ENCODE measurements at places on chromosomes 1 and 21.
A peak's percentile ranks its signal among the peaks of the same experiment; 100 is the strongest.

DNA sequence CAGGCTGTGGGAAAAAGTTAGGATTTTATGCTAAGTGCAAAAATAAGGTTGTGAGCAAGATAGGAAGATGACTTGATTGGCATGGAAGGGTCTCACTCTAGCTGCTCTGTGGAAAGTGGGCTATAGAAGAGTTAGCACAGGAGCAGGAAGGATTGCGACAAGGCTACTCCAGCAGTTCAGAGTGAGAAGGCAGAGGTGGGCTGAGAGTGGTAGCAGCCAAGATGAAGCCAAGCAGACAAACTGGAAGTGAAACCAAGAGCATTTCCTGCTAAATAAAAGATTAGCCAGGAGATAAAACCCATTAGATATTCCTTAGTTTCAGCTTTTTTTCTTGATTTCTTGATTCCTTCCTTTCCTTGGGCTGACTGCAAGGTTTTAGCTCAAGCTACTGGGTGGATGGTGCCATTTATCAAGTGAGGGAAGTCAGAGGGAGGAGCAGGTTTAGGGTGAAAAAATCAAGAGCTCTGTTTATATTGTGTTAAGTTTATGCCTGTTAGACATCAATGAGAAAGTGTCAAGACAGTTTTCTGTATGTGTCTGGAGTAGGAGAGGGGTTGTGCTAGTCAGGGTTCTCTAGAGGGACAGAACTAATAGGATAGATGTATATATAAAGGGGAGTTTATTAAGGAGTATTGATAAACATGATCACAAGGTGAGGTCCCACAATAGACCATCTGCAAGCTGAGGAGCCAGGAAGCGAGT, 33.1 kb upstream of the ZNF644 start:
- peak; percentile 39 for DNase-seq

GRCh38 chr1:5904551-5904950, 87.7 kb downstream of the NPHP4 start:
- no peak for DNase-seq

GRCh38 chr1:37255136-37255795, 219.1 kb upstream of the ZC3H12A start:
- DNase-seq = peak; percentile 19

DNA sequence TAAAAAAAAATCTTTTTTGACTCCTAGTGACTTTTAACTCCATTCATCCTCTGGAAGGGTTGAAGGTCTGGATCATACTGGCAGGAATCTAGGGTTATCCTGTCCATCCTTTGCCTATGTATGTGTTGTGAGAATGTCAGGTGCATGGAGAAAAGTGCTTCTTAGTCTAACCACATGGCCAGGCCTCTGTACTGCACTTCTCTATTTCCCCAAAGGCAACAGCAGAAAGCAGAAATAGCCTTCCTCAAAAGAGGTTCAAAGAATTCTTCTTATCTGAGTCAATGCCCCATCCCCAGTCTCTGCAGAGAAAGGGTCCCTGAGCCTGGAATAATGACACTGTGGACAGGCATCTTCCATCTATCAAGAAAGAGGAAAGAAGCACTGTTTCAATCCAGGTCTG, 85.7 kb upstream of the CD34 start:
- DNase-seq = no peak

DNA sequence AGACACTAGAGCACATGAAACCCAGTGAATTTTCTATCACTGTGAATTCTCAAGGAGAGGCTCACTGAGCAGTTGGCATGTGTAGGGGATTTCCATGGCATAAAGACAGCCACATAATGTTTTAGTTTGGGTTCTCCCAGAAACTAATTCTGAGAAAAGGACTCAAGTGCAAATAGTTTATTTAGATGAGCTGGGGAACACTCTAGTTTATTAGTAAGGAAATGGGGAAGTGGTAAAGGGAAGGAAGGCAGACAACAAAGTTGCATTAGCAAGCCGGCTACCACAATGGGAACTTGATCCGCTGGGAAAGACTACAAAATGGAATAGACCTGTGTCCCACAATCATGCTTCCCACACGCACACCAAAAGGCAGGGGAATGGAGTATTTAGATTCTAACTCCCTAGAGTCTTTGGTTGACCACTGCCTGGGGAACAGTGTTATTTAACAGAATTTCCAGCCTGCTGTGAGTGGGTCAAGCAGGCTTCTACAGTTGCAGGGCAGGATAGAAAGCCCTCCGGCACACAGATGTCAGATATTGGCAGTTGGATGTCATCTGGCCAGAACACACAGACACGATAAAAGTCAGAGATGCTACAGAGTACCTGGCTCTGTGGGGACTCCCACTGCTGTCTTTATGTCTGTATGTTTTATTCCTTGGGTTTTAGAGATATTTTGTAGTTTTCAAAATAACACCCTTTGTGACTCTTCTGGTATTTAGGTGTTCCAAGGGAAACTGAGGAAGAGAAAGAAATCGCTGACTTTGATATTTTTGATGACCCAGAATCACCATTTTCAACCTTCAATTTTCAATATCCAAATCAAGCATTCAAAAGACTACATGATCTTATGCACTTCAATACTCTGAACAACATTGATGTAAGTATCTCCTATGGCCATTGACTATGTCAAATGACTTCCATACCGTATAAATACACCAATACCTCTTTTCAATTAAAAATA, 150.1 kb downstream of the PLA2G4A start:
- DNase-seq = no peak

DNA sequence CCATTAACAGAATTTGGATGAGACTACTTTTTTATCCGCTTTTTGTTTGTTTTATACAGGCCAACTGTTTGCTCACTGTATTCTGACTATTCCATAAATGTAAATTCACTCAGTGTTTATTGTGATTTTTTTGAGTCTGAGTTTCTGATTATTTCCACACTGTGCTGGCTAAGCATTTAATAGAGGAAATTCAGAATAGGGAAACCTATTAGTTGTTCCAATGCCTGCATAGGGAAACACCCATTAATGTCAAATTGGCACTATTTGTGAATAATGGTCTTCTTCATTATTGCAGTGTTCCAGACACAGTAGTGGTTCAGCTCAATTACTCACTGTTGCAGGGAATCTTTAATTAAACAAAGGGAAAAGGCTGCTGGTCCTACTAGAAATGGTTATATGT, 174.7 kb upstream of the SGIP1 start:
- DNase-seq = no peak

DNA sequence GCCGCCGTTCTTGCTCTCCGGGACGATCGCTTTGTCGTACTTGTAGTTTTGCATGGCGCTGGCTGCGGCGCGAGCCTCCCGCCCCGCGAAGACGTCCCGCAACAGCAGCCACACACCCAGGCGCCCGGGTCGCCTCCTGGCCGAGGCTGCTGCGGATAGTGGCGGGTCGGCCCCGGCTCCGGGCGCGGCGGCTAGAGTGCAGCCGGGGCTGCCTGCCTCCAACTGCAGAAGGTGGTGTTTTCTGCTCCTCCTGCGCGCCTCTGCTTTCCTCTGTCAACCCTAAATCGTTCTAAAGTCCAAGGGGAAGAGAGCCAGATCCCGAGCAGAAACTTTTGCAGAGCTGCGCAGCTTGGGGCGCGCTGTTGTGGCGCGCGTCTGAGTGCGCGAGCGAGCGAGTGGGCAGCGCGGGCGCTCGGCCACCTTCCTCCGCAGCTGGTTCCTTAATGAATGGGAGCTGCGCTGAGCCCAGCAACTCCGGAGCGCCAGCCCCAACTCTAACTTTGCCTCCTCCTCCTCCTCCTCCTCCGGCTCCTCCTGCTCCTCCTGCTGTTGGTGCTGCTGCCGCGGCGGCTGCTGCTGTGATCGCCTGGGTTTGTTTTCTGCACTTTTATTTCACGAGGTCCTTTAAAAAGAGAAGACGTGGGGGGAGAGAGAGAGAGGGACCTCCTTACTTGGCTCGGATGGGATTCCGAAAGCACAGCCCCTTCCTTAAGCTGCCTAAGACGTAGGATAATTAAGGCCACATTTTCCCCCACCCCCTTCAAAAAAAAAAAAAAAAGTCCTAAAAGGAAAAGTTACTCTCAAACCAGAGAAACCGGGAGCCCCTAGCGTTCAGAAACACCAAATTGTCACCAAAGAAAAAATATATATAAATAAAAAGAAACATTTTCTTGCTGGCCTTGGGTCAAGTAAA, at the start of gene PLPP3:
PLPP3 (minus strand) TSS at position 601 of the 913 bp plus-strand sequence; CDS start at position 54, 547 bp downstream.
- peak; percentile 62 for DNase-seq

DNA sequence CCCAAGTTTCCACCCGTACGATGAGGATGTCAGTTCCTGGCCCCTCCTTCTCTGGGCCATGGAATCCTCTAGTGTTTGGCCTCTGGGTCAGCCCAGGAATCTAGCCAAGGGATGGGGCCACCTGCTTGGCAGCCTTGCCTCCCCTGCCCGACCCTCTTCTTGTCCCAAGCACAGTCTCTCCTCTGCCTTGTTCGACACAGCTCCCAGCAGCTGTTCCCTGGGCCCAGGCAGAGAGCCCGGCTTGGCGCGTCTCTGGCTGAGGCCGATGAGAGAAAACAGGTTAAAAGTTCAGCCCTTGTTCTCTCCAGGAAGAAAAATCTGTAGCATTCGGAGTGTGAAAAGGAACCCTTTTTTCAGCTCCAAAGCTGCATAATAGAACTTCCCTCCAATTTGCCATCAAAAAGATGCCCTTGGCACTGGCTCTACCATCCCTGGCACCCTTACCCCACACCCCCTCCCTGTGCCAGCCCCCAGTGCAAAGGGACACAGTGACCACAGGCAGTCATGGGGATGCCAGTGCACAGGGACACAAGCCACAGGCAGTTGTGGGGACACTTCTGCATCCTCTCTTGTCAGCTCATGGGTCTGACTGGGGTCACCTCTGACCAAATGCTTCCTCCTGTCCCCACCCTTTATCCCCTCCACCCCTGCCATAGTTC, 68.4 kb downstream of the EPHB2 start:
- no peak for DNase-seq

- DNase-seq = no peak
These were observed 191.4 kb downstream of the PTPRU start for GRCh38 chr1:29427614-29428279.

- no peak for DNase-seq
These were observed 9.9 kb upstream of the CAP1 start for GRCh38 chr1:40030528-40031135.

GRCh38 chr21:26105819-26106218, 64.8 kb downstream of the APP start:
- no peak for DNase-seq

- no peak for DNase-seq
These were observed 46.5 kb downstream of the KCNJ15 start for GRCh38 chr21:38303300-38303699.

DNA sequence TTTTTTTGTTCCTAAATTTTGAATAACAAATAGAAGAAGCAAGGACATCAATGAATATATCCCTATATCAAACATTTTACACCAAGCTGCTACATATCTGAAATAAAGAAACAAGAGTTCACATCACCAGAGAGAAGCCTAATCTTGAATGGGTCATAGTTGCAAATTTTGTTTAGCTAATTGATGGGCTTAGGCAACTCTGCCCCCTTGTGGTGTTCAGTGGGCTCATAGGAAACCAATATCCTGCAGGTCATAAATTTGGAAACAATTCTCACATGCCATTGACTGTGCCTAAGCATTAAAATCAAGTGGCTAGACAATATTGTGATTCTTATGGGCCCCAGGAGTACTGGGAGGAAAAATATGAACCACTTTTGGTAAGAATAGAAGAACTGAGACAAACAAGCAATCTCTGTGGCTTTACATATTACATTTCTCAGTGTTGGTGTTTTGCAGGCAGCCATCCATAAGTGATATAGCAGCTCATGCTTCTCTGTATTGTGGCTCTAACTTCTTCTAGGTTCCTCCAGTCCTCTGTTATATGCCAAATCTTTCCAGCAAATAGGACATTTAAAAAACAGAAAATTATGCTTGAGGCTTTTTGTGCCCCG, 1262.8 kb upstream of the PRMT6 start:
- peak; percentile 50 for DNase-seq

DNA sequence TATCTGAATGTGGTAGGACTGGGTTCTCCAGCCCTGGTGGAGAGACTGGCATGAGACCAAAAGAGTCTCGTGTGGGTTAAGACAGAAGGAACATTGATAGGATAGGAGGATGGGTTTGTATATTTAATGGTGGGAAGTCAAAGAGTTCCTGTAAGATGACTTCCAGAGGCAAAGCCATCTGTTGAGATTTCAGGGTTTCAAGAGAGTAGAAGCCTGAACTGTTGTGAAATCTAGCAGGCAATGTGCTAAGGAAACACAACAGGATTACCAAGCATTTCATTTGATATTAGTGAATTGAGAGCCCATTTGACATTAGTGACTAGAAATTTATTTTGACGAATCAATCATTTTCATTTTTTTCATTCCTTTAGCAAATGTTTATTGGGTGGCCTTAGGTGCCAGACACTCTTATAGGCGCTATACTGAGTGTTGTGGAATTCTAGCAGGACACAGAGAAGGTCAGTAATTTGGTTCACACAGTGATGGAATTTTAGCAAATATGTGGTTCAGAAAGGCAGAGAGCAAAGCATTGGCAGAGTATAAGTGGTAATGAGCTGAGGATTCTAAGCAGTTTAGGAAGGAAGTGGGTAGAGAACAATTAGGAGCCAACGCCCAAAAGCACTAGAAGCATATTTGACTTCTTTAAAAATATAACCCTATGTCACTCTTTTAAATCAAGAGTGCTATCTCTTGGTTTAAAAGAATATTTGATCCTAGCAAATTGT, 149.3 kb downstream of the AK5 start:
- DNase-seq = no peak

GRCh38 chr1:241482761-241483250, 36.7 kb downstream of the FH start:
- DNase-seq = no peak

DNA sequence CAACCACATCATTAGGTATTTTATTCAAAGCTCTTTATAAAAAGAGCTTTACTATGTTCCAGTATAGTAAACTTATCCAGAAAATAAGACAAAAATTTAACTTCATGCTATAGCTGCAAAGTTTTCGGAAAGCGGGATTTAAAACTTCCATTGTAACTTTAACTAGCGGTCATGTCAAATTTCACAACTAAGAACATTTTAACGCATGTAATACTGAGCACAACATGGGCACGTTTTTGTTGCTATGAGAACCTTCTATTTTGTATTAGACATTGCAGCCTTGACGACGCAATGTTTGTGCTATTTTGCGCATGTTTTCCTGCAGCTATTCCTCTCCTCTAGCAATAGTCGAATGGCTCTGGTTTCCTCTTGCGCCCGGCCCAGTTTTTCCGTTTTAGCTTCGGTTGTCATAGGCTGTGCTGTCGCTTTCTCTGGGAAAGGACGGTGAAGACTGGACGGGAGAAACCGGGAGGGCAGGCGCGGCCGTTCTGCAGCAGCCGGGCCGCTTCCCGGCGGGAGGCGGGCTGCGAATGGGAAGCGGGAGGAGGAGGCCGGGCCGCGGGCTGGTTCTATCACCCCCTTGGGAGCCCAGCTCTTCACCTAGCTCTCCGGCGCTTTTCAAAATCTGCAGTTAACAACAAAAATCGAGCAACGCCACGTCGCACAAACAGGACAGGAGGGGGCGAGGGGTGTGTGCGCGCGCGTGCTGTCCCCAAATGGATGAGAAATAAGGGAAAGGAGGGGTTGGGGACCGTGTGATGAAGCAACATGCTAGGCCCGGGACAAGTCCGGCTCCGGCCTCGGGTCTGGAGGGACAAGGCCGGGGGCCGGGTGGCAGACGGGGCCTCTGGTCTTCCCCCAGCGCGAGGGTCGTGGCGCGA, 105.3 kb upstream of the HNRNPU start:
- DNase-seq = no peak

GRCh38 chr21:46168659-46169386, 13.4 kb upstream of the FTCD start:
- DNase-seq = no peak

GRCh38 chr1:108199781-108200686, at the start of gene SLC25A24:
TSS of gene SLC25A24 (minus strand) at chr1:108200343. CDS start at chr1:108200138, 205 bp downstream.
- DNase-seq = peak; percentile 82

- DNase-seq = no peak
These were observed 37.1 kb downstream of the JUN start for GRCh38 chr1:58746757-58747156.

- DNase-seq = no peak
These were observed 5.9 kb upstream of the SPRR2E start for GRCh38 chr1:153100245-153100644.

Data from GM20000 (cell line).